Activated naive CD4-positive, alpha-beta T cell treated with anti-CD3 and anti-CD28 coated beads, Interleukin-2, amount 50 U/mL, for 16 hours (primary cell): ENCODE measurements at places on chromosomes 3 and 15.
A peak's percentile ranks its signal among the peaks of the same experiment; 100 is the strongest.

- no peak for DNase-seq
Observed at GRCh38 chr3:160403796-160404470, 4.5 kb downstream of the SMC4 start.

DNA sequence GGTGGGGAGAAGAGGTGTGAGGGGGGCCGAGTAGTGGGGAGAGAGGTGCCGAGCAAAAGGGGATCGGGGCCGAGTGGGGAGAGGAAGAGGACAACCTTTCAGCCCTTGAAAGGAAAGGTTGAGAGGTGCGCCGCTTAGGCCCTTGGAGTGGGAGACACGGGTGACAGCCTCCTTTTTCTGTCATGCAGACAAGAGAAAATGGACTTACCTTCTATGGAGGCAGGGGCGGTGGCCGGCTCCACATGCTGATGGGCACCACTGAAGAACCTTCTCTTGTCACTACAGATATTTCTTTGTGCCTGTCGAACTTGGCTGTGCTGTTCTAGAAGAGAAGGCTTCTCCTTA is 421 bp downstream of the KLHL18 start:
- peak; percentile 22 for DNase-seq

DNA sequence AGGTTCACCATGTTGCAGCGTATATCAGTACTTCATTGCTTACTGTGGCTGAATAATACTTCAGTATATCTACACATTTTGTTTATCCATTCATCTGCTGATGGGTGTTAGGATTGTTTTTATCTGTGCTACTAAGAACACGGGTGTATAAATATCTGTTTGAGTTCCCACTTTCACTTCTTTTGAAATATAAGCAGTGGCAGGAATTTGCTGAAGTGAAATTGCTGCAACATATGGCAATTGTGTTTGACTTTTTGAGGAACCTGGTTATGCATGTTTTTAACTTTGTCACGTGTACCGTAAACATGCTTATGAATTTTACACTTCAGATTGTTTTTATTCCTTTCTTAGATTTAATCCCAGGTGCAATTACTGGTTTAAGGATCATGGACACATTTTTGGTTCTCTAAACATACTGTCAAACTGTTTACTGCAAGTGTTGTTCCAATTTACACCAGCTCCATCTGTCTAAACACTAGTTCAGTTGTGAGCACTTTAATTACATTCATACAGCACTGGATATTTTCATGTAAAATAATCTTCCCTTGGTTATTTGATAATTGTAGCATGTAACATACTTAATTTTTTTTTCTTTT is 23.1 kb downstream of the TRAK1 start:
- DNase-seq, result no peak

- no peak for DNase-seq
Observed at GRCh38 chr3:160210799-160211221, 14.4 kb upstream of the C3orf80 start.

- no peak for DNase-seq
Observed at GRCh38 chr3:32186876-32187275, 51.6 kb upstream of the CMTM8 start.

DNA sequence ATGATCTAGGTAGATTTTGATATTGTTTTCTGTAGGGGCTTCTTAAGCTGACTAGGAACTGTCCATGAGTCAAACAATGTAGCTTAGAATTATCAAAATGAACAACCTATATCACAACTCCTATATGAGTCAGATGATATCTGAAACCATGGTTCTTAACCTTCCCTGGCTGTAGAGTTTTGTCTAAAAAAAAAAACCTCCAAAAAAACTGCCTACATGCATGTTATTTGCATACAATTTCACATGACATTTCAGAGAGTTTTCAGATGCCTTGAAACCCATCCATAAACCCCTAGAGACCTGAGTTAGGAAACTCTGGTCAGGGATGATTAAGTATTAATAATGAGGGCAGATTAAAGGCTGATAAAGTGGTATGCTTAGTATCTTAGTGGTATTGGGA is 157.0 kb downstream of the CHST2 start:
- DNase-seq, result no peak

- DNase-seq, result no peak
Observed at GRCh38 chr3:99400352-99400751, 238.0 kb upstream of the COL8A1 start.
